Putamen (tissue), 1 donor: ENCODE measurements at places on chromosomes 6 and 20.

GRCh38 chr20:12049125-12049524, 131.4 kb downstream of the BTBD3 start:
- DNase-seq: no peak

GRCh38 chr6:24840187-24840586, 41.5 kb upstream of the ARMH2 start:
- no peak for DNase-seq

DNA sequence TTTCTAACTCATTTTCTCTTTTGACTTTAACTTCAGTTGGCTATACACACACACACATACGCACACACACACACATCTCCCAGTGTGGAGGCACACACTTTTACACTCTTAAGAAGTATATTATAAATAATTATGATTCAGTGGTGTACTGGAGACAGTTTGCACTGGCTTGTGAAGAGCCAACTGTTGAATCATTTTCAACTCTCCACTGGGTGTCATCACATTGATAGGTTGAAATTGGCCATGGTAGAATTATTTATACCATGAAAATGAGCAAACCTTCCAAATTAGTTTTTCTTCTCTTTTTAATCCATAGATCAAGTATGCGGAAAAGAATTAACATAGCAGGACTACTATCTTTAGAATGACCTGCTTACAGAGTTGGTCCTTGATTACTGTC, 407.1 kb downstream of the BMP2 start:
- no peak for DNase-seq

- DNase-seq: no peak
Observed at GRCh38 chr6:105514306-105514705, 111.4 kb upstream of the PREP start.

DNA sequence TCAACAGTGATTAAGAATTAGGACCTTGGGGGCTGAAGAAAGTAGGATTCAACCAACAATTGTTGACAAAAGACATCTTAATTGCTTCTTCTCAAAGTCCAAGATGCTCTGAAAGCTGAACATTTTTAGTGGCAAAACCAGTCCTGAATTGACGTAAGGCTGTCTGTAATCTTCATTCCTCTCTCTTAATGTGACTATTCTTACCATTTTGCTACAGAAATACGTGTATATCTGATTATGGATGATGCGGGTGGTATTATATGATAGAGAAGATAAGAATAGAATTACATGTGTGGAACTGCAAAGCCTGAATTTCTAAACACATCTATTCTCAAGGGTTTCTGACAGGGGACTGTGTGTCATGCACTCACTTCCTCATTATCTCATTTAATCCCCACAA, 130.3 kb upstream of the SASH1 start:
- DNase-seq: no peak

GRCh38 chr6:42232035-42232434, 14.4 kb upstream of the MRPS10 start:
- DNase-seq: no peak

- no peak for DNase-seq
Observed at GRCh38 chr6:12608874-12609273, 107.7 kb upstream of the PHACTR1 start.

DNA sequence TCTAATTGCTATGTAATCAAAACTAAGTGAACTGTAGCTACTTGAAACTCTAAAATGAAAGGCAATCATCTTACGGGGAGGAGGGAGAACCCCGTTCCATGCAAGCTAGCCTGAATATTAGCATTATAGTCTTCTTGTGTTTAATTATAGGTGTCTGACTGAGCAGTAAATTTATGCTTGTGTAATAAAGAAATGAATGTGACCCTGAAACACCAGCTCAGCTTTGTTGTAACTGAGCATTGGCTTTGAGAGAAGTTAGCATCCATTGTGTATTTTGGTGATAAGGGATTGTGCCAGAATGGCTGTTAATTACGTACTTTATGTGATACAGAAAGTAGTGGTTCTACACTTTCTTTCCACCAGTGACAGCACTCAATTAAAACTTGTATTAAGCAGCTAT, 86.9 kb downstream of the QKI start:
- DNase-seq: no peak

- DNase-seq: no peak
Observed at GRCh38 chr6:3398755-3399696, 57.8 kb downstream of the SLC22A23 start.

- DNase-seq: no peak
Observed at GRCh38 chr6:97040355-97040860, 115.9 kb downstream of the KLHL32 start.

- DNase-seq: no peak
Observed at GRCh38 chr6:17470202-17470937, 77.0 kb downstream of the CAP2 start.

- DNase-seq: no peak
Observed at GRCh38 chr20:32332614-32333013, 25.5 kb upstream of the ASXL1 start.

DNA sequence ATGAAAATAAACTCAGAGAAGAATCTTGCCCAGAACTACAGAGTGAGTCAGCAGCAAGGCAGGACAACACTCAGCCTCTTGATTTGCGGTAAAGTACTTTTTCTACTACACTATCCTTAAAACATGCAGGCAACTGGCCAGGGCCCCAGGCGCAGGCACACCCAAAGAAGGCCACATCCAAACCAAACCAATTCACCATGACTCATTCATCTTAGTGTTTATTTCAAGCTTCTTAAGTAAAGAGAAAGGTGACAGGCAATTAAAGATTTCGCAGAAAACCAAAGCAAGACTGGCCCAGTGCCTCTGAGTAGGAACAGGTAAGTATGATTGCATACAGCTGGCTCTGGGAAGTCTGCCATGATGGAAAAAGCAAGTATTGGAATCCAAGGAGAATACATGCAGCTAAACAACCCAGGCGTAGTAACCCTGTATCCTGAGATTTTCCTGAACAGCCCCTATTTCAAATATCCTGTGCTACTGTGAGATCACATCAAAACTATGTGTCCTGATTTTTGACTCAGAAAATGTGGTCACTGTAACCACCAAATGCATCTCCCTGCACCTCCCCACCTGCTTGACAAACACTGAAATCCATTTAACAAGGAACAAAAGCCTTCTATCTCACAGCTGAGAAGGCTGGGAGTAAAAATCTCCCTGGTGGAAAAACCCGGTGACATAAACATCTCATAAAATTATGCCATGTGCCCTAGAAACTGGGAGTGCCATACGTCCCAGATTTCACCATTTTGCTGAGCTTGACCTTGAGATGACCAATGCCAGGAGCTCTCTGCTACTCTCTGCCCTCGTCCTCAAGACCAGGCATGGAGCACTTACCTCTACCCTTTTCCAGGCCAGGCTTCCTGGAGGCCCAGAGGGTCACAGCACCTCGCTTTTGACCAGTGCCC, 12.4 kb downstream of the WFDC3 start:
- DNase-seq: no peak

GRCh38 chr6:124901084-124901483, 61.2 kb upstream of the RNF217 start:
- no peak for DNase-seq

GRCh38 chr20:13928901-13929300, 61.5 kb downstream of the SEL1L2 start:
- DNase-seq: no peak

DNA sequence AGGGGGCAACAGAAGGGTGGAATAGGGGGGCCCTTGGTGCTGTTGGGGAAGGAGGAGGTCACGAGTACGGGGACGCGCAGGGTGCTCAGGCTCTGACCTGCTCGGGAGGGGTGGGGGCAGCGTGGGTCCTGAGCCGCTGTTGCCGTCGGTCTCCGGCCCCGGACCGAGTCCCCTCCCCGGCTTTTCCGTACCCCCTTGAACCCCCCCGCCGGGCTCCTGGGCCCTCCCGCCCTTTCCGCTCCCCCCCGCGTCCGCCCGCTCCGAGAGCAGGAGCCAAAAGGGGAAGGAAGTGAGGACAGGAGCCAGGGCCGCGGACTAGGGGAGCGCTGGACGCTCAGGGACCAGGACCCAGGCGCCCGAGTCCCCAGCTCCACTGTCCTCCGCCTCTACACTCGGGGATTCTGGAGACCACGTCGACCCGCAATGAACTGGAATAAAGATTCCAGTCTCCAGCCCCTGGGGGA, at the start of gene RGL2:
Gene RGL2 (minus strand): TSS at position 170 of the 464 bp plus-strand sequence. CDS start 332 bp downstream, outside the sequence.
- peak; percentile 83 for DNase-seq

- no peak for DNase-seq
Observed at GRCh38 chr6:54063228-54063539, 48.1 kb upstream of the MLIP start.

DNA sequence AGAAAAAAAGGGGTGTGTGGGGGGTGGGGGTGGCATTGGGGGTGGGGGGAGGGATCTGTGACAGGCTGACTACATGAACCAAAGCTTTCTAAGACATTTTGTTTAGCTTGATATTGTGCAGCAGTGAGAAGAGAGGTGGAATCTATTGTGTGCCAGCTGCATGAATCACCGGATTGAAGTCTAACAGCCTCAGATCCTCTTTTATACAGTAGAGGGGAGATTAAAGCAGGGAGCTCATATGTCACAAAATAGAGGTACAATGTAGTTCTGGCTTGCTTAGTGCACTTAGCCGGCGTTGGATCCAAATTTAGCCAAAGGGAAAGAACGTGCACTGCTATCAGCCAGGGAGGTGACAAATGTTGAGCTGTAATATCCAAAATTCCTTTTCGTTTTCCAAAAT, 404.2 kb upstream of the CITED2 start:
- DNase-seq: no peak

DNA sequence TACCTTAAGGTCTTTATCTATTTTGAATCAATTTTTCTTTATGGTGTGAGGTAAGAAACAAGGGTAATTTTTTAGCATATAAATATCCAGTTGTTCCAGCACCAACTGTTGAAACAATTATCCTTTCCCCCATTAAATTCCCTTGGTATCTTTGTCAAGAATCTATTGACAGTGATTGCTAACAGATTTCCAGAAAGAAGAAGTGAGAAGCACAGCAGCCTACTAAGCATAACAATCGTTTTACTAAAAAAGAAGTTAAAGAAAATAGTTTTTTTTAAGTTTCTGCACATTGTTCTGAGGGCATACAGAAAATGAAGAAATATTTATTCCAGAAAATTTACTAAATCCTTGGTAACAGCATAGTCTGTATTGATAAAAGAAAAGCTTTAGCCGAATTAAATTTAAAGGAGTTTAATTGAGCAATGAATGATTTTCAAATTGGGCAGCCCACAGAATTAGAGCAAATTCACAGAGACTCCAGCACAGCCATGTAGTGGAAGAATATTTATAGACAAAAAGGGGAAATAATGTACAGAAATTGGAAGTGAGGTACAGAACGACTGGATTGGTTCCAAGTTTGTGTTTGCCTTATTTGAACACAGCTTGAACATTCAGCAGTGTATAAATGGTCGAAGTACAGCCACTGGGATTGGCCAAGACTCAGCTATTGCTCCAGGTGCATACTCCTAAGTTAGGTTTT, 97.9 kb upstream of the UST start:
- no peak for DNase-seq

DNA sequence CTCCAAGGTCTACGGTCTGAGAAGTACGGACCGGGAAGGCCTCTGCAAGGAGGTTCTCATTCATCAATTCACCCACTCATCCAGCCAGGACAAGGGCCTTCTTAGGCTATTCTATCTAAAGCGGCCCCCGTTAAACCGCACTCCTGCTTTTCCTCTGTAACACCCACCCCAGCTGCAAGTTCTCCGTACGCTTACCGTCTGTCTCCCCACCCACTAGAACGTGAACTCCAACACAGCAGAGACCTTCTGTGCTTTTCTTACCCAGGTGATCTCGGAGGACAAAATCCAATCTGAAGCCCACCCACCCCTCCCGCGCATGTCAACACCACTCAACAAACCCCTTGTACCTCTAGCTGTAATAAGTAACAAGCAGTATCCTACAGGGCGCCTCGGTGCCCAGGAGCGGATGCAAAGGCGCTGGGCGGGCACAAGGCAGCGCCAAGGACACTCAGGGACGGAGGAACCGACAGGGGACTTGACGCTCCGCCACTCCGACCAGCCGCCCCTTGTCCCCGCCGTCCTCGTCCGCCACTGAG, 351 bp downstream of the AURKA start:
- DNase-seq: no peak

- DNase-seq: no peak
Observed at GRCh38 chr6:105862936-105863607, 223.1 kb upstream of the PRDM1 start.

DNA sequence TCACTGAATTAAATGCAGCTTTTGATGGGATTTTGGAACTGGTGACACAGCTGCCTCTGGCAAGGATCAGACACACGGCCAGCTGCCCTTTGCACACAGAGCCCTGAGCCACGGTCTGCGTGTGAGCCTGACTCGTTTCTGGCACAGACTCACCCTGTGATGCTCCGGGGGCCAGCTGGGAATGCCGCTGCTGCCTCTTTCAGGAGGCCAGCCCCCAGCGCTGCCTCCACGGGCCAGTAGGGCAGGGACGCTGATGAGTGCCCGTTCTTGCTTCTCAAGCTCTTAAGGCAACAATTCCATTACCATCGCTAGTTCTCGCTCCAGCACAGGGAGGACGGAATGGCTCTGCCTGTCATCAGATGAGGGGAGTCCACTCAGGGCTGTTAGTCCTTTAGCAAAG, 61.6 kb downstream of the IRF4 start:
- DNase-seq: peak; percentile 82

GRCh38 chr6:42970871-42971612, 7.9 kb downstream of the PEX6 start:
- no peak for DNase-seq

GRCh38 chr20:31809661-31810060, 9.5 kb upstream of the MYLK2 start:
- DNase-seq: no peak

DNA sequence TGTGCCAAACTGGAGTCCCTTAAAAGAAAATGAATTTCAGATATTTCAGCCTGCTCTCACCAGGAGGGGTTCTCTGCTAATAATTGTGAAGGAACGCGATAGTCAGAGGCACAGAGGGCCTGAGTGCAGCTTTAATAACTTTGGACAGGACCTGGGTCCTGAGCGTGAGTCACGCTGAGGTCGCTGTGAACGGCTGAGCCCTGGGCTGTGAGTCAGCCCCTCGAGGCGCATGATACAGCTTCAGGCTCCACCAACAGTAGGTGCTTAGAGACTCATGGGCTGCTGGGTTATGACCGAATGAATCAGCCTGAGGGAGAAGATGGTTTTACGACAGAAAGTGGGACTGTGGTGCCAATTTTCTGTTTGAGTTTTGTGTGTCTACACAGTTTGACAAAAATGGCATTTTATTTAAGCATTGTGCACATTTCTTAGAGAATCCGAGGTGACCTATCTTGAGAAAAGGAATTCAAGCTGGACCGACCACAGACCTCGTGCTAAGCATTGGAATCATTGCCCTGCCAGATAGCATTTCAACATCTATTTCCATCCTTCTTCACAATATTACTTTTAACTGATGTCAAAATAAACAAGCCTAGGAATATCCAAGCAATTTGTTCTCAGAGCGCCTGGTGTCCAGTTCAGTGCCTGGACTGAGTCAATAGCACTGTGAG, 183.0 kb downstream of the THBS2 start:
- DNase-seq: no peak

DNA sequence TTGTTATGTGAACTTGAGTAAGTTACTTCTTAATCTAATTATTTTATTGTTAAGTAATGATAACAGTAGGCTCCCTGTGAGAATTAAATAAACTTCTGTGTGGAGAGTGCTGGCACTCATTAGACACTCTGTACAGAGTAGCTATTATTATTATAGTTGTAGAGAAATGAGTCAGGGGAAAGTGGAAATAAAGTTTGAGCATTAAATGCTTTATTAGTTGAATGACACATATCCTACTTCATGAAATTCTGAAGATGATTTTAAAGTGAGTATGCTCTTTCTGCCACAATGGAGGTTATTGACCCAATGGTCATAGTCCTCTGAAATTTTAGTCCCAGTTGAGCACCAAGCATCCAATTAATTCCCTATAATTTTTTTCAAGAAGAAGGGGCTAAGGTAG, 5.9 kb downstream of the ECI2 start:
- no peak for DNase-seq
